ENCODE measurements at places on chromosomes 4 and X.

DNA sequence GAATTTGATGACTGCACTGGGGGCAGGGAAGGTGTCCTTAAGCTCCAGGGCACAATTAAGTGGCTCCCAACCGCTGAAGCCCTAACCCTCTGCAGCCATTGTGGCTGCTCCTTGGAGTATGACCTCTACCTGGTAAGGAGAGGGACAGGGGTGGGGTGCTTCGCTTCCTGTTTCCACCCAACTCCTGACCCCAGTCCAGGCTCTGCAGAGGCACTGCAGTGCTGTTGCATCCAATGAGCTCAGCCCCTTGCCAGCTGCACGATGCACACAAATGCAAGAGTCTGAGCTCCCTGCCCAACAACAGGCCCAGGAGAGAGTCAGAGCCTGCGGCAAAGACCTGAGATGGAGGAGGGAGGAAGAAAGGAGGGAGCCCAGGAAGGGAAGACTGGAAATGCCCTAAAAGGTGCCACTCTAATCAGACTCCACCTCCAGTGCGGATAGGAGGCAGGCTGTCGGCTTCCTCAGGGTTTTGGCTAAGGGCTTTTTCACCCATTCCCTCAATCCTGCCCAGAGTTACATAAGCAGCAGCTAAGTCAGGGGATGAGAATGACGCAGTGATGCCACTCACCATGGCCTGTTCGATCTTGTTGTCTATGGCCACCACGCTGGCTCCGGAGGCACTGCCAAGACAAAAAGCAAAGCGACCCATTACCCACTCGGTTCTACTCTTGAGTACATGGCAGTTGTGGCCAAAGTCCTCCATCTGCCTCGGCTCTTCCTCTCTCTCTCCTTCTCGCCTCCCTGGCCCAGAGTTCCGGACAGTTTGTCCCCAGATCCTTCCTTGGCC lies 60.1 kb downstream of the TSC22D3 start:
- no peaks in the 10 kb centered on the region for H3K27me3 ChIP-seq
- H3K4me3 ChIP-seq: peak overlapping the region; percentile 89
- peaks cover 16% of the 10 kb centered on the region for H3K36me3 ChIP-seq

GRCh38 chrX:15269618-15270521 lies at the start of gene ASB9:
Gene ASB9, minus strand, starts transcription at chrX:15270083. Its CDS starts 209 bp downstream, at chrX:15269874.
- DNase-seq: peak; percentile 15
- peaks cover 10% of the 10 kb centered on the region for H3K4me1 ChIP-seq
- no peak within 1 kb of the TSS for H3K27ac ChIP-seq
- no peak within 1 kb of the TSS for H3K4me3 ChIP-seq
- no peaks in the 10 kb centered on the region for H3K27me3 ChIP-seq

DNA sequence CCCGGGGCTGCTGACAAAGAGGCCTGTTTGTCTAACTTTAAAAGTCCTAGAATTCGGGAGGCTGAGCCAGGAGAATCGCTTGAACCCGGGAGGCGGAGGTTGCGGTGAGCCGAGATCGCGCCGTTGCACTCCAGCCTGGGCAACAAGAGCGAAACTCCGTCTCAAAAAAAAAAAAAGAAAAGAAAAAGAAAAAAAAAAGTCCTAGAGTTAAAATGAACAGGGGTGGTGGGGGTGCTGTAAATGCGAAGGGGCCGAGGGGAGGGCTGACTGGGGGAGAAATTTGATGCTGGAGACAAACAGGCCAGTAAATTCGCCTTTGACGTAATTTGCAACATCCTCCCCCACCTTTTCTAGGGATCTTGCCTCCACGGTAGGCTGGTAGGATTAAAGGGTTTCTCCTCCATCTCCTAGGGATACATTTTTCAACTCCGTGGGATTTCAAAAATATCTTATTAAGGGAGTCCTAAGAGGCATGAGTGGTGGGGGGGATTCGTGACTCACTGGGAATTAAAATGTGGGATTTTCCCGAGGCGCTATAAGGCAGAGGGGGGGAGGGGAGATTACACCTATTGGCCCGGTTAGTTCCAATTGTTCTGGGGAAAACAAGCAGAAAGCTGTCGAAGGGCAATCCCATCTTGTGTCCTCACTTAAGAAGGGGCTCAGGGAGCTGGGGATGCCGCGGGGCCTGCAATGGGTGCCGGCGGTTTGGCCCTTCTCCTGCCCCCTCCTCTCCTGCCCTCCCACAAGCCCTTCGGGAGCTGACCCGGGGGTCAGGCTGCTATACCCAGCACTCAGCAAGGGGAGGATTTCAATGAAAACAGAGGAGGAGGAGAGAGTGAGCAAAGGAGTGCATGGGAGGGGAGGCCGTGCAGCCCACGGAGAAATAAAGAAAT lies 3.0 kb upstream of the BCOR start:
- no peak overlapping the region for H3K4me3 ChIP-seq
- H3K27me3 ChIP-seq: no peaks in the 10 kb centered on the region
- no peak for DNase-seq
- no peaks in the 10 kb centered on the region for H3K36me3 ChIP-seq

DNA sequence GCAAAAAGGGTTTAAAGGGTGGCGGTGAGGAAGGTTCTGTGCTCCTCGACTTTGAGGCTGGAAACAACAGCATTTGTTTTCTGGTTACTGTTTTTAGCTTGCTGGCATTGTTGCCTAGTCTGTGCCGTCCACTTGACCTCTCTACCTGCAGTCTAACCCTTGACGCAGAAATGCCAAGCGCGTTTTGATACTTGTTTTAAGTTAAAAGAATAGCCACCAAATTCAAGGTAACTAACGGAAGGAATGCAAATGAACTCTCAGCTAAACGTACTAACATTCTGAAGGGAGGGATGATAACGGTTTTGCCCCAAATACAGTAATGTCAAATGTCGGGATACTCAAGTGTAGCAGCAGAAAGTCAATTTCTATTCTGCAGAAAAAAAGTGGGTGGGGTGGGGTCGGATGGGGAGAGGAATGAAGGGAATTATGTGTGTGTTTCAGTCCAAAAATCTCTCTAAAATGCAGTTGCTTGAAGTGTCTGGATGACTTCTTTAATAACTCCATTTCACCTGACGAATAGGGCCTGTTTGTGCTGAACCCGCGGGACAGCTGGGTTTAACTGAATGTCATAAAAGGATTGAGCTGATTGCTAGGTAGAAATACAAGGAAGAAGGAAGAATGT lies 3.4 kb upstream of the NKX6-1 start:
- no peak for DNase-seq
- H3K36me3 ChIP-seq: peaks cover 4% of the 10 kb centered on the region
- H3K4me1 ChIP-seq: peaks cover 7% of the 10 kb centered on the region
- no peak overlapping the region for H3K27ac ChIP-seq
- H3K27me3 ChIP-seq: peaks cover 72% of the 10 kb centered on the region
- no peak overlapping the region for H3K4me3 ChIP-seq

- no peaks in the 10 kb centered on the region for H3K27me3 ChIP-seq
- peak overlapping the region; percentile 95 for H3K27ac ChIP-seq
- H3K4me1 ChIP-seq: peaks cover 21% of the 10 kb centered on the region
- H3K36me3 ChIP-seq: peaks cover 12% of the 10 kb centered on the region
- H3K4me3 ChIP-seq: peak overlapping the region; percentile 96
These were observed 1.2 kb downstream of the PRKX start for GRCh38 chrX:3712051-3712869.

All from activated CD4-positive, alpha-beta memory T cell treated with anti-CD3 and anti-CD28 coated beads for 36 hours (primary cell).